ENCODE measurements at places on chromosomes 2 and 18.

- DNase-seq: no peak
These were observed 105.0 kb upstream of the SMAD7 start for GRCh38 chr18:49055754-49056172.

- DNase-seq: no peak
These were observed 75.1 kb downstream of the MBD5 start for GRCh38 chr2:148096012-148096411.

GRCh38 chr2:136645236-136645828 lies 120.0 kb upstream of the THSD7B start:
- DNase-seq: no peak

DNA sequence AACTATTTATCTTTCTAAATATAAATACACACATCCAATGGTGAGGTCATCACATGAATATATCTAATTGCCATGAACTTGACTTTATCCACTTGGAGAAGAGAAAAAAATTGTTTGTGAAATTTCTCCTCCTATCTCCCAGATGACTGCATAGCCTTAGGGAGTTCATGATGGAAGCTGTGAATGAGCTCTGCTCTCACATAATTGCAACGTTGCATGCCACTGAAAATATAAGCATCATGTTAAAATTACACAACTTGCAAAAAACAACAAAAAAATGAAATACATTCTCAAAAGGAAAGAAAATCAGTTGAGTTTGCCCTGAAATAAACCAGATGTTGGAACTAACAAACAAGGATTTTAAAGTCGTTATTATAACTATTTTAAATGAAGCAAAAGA lies 50.6 kb upstream of the OSR1 start:
- no peak for DNase-seq
